ENCODE measurements at places on chromosomes 5 and 9.

- DNase-seq = no peak
These were observed 154.9 kb upstream of the ABCA1 start for GRCh38 chr9:105082843-105083242.

DNA sequence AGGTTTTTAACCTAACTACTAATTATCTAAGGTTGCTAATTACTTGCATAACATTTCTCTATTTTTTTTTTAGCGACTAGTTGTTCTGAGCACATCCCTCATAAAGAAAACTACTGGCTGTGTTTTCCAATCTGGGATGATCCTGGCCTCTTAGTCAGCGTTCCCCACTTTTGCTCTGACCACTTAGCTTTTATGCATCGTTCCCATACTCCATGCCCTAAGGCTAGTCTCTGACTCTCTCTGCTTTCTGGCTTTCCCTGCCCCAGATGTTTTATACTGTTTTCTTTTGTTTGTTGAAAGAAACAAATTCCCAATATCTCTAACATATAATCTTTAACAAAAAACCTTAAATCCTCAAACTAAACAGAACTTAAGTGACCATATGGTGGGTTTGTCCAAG lies 217.9 kb downstream of the SPATA31D1 start:
- no peak for DNase-seq

DNA sequence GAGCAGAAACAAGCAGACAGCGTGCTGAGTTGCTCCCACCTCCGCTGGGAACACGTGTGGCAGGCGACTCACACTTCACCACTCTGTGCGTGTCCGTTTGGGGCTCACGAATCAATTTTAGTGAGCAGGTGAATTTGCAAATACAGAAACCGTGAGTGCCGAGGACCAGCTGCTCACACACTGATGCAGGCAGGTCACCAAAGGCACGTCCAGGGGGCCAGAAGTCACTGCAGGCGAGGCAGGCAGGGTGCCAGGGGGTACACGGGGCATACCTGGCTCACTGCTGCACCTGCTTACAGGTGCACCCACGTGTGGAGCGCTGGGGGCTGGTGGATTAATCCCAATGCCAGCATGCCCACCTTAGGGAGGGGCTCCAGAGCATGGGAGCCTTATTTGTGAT lies 68.8 kb downstream of the ZNF354C start:
- no peak for DNase-seq

- DNase-seq = no peak
These were observed 134.6 kb downstream of the RAB3C start for GRCh38 chr5:58717303-58718007.

- DNase-seq = no peak
These were observed 58.7 kb upstream of the ANKRD55 start for GRCh38 chr5:56291661-56292374.

- DNase-seq = no peak
These were observed 320.8 kb downstream of the CCDC171 start for GRCh38 chr9:15873573-15874177.

DNA sequence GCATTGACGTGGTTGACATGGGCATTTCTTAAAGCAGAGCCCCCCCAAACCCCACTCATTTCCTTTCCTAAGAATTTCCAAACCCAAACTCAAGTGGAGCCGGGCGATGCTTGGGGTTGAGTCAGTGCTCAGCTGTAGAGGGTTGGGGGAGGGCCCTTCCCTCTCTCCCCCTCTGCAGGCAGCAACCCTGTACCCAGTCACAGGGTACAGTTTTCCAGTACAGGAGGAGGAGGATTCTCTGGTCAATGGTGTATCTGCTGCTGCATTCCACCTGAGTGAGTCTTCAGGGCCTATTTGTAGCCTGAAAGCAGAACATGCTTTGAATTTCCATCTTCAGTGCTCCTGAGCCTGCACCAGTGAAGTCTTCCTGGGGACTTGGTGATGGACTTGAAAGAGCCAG lies 55.8 kb downstream of the ENTREP1 start:
- DNase-seq = no peak

DNA sequence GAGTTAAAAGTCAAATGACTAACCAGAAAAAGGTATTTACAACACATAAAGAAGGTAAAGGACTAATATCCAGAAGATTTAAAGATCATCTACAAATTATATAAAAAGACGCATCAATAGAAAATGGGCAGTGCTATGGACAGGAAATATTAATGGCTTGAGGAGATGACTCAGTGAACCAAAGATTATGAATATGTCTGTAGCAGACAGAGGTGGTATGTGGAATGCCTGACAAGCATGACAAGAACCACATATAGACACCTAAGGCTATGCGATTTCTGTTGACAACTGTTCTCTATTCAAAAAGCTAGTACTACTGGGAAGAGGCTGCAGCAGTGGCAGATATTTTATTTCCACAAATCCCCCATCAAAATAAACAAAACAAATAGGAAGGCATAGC lies 177.0 kb upstream of the SH3GL2 start:
- DNase-seq = no peak

DNA sequence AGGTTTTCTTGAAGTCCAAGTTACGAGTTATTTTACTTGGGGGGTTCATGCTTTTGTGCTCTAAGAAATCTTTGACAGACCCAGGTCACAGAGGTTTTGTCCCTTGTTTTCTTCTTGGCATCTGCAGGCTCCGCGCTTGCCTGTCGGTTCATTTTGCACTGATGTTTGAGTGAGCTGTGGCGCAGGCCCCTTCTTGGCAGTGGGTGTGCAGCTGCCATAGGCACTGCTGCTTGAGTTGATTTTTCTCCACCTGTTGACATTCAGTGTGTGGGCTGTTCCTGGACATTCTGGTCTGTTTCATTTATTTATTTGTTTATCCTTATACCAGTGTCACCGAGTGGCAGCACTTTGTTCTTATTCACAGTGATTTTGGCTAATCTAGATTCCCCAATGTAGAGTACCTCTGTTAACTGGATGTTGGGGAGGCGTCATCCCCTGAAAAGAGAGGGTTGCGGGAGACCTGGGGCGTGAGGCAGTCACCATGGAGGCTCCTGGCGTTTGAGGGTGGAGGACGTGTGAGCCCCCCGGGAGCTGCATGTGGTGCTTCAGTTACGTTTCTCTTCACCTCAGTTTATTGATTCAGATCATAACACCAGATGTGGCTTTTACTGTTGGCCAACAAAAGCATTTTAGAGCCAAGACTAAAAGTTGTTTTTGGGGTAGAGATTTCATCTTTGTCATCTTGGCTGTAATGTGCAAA lies 121.4 kb upstream of the CACNA1B start:
- no peak for DNase-seq
